ENCODE measurements at places on chromosomes 16 and 17.

GRCh38 chr17:49845321-49845720 is 2.5 kb downstream of the TAC4 start:
- DNase-seq: no peak

- no peak for DNase-seq
These were observed 20.3 kb downstream of the RAB11FIP4 start for GRCh38 chr17:31411707-31412285.

DNA sequence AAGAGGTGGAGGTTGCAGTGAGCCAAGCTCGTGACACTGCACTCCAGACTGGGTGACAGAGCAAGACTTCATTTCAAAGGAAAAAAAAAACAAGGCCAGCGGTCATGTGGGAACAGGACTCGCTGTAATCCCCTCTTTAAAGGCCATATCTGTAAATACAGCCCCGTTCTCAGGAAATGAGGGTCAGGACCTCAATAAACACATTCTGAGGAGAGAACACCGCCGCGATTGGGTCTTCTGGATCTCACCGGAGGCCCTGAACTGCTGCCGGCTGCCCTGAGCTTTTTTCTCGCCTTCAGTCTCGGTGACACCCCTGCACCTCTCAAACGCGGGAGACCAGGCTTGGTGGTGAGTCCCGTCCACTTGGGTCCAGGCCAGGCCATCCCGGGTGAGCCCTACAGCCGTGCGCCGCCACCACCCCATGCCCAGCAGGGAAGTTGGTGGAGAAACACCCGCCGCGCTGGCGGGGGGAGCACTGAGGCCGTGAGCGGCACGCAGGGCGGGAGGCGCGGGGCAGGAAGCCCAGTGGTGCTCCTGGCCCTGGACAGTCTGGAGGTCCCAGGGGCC is 28.4 kb downstream of the SLC25A10 start:
- DNase-seq: no peak

DNA sequence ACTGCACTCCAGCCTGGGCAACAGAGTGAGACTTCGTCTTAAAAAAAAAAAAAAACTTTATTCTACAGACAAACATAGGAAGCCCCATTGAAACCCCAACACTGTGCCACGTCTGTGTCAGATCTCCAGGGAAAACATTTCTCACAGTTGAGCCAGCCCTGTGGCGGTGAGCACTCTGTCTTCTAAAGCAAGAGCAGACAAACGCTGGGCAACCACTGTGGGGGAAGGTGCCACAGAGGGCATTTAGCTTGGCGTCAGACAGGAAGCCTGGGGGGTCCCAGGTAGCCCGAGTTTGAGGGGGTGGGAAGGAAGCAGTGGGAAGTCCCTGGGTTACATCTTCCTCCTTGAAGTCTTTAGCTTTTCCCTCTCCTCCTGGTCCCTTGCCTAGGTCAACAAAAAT is 16.0 kb downstream of the C17orf100 start:
- DNase-seq: no peak

- no peak for DNase-seq
These were observed 46.1 kb downstream of the IRX5 start for GRCh38 chr16:54976651-54977200.

DNA sequence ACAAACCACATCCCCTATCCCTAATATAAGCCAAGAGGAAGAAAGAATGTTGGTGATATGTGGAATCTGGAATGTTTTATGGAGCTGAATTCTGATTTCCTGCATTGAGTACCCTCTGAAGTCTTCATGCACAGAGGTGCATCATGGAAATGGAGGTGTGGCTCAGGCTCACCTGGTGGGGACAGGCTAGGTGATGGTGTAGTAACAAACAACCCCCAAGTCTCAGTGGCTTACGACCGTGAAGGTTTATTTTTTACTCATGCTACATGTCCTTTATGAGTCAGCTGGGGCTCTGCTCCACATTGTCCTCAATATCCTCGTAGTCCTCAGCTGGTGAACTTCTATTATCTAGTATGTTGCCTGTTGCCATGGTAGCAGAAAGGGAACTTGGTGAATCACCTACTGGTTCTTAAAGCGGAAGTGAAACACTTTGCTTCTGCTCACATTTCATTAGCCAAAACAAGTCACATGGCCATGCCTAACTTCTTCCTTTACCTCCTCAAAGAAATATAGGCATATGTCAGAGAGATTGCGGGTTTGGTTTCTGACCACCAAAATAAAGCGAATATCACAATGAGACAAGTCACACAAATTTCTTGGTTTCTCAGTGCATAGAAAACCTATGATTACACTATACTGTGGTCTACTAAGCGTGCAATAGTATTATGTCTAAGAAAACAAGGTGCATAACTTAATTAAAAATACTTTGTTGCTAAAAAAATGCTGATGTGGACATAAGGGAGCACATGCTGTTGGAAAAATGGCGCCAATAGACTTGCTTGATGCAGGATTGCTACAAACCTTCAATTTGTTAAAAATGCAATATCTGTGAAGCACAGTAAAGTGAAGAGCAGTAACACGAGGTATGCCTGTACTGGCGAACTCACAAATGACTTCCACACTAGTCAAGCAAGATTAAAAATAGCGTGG is at the start of gene PMFBP1:
Gene PMFBP1, minus strand, starts transcription at position 51 of the 930 bp plus-strand sequence. CDS start 947 bp downstream, outside the sequence.
- DNase-seq: no peak

GRCh38 chr16:12771341-12771798 is 32.3 kb downstream of the CPPED1 start:
- no peak for DNase-seq

DNA sequence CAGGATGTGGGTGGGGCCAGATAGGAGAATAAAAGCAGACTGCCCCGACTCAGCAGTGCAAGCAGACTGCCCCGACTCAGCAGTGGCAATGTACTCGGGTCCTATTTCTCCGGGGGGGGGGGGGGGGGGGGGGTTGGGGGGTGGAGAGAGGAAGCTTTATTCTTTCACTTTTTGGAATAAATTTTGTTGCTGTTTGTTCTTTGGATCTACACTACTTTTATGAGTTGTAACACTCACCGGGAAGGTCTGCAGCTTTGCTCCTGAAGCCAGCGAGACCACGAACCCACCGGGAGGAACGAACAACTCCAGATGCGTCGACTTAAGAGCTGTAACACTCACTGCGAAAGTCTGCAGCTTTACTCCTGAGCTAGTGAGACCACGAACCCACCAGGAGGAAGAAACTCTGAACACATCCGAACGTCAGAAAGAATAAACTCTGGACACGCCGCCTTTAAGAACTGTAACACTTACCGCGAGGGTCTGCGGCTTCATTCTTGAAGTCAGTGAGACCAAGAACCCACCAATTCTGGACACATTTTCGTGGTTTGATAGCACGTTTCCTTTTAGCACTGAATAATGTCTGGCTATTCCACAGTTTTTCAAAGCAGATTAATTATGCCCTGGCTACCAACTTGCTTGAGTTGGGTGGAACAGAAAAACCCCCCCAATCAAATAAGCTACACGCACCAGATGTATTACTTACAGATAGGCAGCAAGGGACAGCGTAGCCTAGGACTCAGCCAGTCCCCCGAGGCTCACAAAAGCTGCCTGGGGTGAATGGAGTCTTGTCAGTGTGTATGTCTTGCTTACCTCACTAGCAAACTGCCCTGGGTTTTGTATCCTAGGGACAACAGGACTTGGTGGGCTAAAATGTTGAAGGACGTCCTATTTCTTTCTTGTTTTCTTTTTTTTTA is 11.9 kb downstream of the FZD2 start:
- DNase-seq: no peak

GRCh38 chr17:41786227-41787020 is at the start of gene JUP:
Gene JUP, minus strand, starts transcription at chr17:41786711. Its CDS starts 14,857 bp downstream, at chr17:41771854.
- DNase-seq: peak; percentile 65

GRCh38 chr16:11870399-11870798 is 19.1 kb upstream of the RSL1D1 start:
- DNase-seq: no peak

GRCh38 chr17:32609085-32609484 is 122.3 kb downstream of the CDK5R1 start:
- DNase-seq: peak; percentile 39

DNA sequence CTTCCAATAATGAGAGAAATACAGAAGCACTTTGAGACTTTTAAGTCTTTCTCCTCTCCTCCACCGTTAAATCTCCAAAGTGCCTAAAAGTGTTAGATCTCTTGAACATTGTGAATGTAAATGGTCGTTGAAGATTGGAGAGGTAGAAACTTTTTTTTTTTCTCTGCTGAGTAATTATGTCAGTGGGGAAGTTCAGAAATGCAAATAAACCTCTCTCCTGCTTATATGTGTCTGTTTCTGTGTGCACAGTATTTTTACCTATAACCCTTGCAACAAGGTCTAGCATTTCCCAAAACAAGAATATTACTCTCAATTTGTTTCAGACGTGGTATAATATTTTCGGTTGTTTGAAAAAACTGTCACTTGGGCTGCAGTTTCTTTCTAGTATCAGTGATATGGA is 833.6 kb upstream of the CDH8 start:
- DNase-seq: no peak

GRCh38 chr17:76491271-76492122 is 9.7 kb downstream of the RHBDF2 start:
- no peak for DNase-seq

- DNase-seq: no peak
These were observed 42.6 kb downstream of the TENT4B start for GRCh38 chr16:50195756-50196155.

DNA sequence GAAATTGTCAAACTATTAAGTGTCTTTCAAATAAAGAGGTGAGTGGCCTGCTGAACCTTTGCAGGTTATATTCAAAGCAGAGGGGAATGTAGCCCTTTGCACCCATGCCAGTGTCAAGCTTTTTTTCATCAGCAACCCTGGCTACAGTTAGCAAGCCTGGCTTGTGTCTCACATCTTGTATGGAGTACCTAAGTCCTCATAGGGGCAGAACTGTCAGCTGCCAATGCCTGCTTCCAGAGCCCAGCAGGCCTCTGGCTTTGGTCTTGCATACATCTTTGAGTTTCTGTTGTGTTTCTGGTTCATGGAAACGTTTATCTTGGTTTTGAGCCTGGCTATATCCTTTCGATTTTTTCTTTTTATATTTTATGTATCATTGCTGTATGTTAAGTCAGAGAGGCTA is 26.8 kb downstream of the REXO5 start:
- no peak for DNase-seq

GRCh38 chr17:63641692-63642448 is 19.7 kb downstream of the MAP3K3 start:
- no peak for DNase-seq

DNA sequence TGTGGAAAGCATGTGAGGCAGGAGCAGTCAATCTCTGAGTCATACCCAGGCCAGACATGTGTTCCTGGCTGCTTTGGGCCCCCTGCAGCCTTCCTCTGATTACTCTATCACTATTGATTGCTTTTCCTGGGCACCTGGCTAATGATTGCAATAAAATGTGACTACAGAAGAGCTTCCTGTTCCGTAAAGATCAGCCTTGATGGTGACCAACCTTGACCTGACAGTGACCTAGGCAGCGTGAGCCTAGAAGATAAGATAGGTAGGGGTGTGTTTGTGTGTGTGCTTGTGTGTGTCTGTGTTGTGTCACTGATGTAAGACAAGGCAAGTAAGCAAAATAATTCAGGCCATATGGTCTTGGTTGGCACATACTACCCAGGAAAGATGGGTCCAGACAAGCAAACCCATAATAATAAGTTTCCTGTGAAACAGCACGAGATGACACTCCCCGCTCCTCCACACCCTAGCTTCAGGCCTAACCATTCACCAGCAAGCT is 367.7 kb upstream of the CDH11 start:
- no peak for DNase-seq

DNA sequence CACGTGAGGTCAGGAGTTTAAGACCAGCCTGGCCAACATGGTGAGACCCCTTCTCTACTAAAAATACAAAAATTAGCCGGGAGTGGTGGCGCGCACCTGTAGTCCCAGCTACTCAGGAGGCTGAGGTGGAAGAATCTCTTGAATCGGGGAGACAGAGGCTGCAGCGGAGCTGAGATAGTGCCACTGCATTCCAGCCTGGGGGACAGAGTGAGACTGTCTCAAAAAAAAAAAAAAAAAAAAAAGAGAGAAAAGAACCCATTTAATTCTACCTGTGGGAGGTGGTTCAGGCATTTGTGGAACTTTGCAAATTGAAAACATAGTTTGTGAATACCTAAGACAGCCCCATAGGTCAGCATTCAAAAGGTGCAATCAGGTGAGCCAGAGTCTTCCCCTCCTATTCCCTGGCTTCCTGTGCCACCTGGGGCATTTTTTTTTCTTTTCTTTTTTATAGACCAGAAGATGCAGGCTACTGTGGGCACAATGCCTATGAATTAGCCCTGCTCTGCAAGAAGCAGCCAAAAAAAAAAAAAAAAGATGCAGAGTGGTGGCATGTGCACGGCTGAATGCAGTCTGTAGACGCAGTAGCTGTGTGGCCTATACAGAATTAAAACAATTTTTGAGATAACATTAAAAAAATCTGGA is 9.1 kb upstream of the SOCS3 start:
- DNase-seq: no peak

DNA sequence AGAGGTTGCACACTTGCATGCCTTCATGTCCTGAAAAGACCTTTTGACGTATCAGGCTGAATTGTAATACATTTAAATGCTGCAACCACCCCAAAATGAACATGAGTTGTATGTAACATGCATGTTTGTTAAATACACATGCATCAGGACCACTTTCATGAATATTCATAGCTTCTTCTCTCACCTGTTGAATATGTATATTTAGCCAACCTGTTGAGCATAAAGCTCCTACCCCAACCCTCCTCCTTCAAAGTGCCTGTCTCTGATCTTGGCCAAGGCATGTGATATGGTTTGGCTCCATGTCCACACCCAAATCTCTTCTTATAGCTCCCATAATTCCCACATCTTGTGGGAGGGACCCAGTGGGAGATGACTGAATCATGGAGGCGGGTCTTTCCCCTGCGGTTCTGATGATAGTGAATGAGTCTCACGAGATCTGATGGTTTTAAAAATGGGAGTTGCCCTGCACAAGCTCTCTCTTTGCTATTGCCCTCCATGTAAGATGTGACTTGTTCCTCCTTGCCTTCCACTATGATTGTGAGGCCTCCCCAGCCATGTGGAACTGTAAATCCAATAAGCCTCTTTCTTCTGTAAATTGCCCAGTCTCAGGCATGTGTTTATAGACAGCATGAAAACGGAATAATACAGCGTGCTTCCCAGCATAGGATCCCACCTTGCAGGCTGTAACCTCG is 3.8 kb upstream of the CRYM start:
- DNase-seq: no peak

GRCh38 chr16:67161595-67162058 is 1.9 kb downstream of the FBXL8 start:
- DNase-seq: no peak

DNA sequence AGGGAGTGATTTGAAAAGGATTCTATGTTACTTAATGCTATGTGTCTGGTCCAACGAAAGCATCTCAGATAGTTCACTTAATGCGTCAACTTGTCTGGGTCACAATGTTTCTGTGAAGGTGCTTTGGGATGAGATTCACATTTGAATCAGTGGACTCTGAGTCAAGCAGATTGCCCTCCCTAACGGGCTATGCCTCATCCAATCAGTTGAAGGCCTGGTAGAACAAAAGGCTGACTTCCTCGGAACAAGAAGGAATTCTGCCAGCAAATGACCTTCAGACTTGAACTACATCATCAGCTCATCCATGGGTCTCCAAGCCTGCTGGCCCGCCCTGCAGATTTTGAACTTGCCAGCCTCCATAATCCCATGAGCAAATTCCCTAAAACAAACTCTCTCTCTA is 15.2 kb downstream of the EMP2 start:
- DNase-seq: no peak

- DNase-seq: no peak
These were observed 7.3 kb upstream of the FOXN1 start for GRCh38 chr17:28498652-28499363.

- DNase-seq: no peak
These were observed 210.3 kb downstream of the SNX29 start for GRCh38 chr16:12186774-12187335.
